Fibroblast of the aortic adventitia (primary cell): ENCODE measurements at places on chromosomes 5 and 9. TPM values are rescaled to one million over a fixed set of nuclear protein-coding genes. Genes with fewer than 3 reads are reported as not detected.

GRXCR2 gene
- total RNA-seq: 0.09 TPM in 1 of 2 replicates, not detected in the other

DRD1 gene
- 0.18 TPM in 1 of 2 replicates, not detected in the other for total RNA-seq

UBLCP1 gene
- 36.5 and 82.8 TPM in 2 replicates for total RNA-seq

PTAR1 gene
- total RNA-seq: 34.0 and 119 TPM in 2 replicates

FGF10 gene
- 0.16 and 1.2 TPM in 2 replicates for total RNA-seq

GMCL2 gene
- total RNA-seq: not detected in 2 replicates

ARSI gene
- 1.5 and 2.1 TPM in 2 replicates for total RNA-seq

FAT2 gene
- total RNA-seq: 0.08 TPM in 1 of 2 replicates, not detected in the other

FCN2 gene
- total RNA-seq: not detected in 2 replicates

FOXD4L3 gene
- total RNA-seq: 0.09 TPM in 1 of 2 replicates, not detected in the other

TMC1 gene
- 0.36 and 0.49 TPM in 2 replicates for total RNA-seq

SLC45A2 gene
- 0.09 TPM in 1 of 2 replicates, not detected in the other for total RNA-seq

MEGF10 gene
- not detected in 2 replicates for total RNA-seq

IRX1 gene
- 7.9 and 8.0 TPM in 2 replicates for total RNA-seq

ACSL6 gene
- not detected in 2 replicates for total RNA-seq

TRAF2 gene
- total RNA-seq: 5.6 and 7.9 TPM in 2 replicates

KIF24 gene
- 0.74 and 8.2 TPM in 2 replicates for total RNA-seq

IFNA5 gene
- 0.09 TPM in 1 of 2 replicates, not detected in the other for total RNA-seq

OR13C9 gene
- total RNA-seq: not detected in 2 replicates

GABRA6 gene
- total RNA-seq: not detected in 2 replicates

ZFP2 gene
- 0.36 and 2.7 TPM in 2 replicates for total RNA-seq

OR1Q1 gene
- total RNA-seq: 0.81 TPM in 1 of 2 replicates, not detected in the other

STK32A gene
- 2.3 and 26.0 TPM in 2 replicates for total RNA-seq

TRIM7 gene
- total RNA-seq: 0.74 and 3.3 TPM in 2 replicates

PCDH1 gene
- 0.90 and 3.2 TPM in 2 replicates for total RNA-seq

CDH9 gene
- total RNA-seq: 0.16 TPM in 1 of 2 replicates, not detected in the other

VCAN gene
- total RNA-seq: 455 and 1,493 TPM in 2 replicates

TSSK1B gene
- total RNA-seq: 1.4 TPM in 1 of 2 replicates, not detected in the other

DCAF12 gene
- 7.6 and 25.9 TPM in 2 replicates for total RNA-seq

ADAMTS2 gene
- 25.8 and 66.6 TPM in 2 replicates for total RNA-seq

IFNA2 gene
- not detected in 2 replicates for total RNA-seq

RNF224 gene
- total RNA-seq: 0.09 TPM in 1 of 2 replicates, not detected in the other

GADD45G gene
- 0.36 and 6.1 TPM in 2 replicates for total RNA-seq

DMGDH gene
- total RNA-seq: 4.2 and 7.3 TPM in 2 replicates

FOXD4L6 gene
- not detected in 2 replicates for total RNA-seq

PCDHAC1 gene
- total RNA-seq: 0.16 TPM in 1 of 2 replicates, not detected in the other

C5orf58 gene
- total RNA-seq: not detected in 2 replicates

POU5F2 gene
- 1.2 and 3.1 TPM in 2 replicates for total RNA-seq

AQP7 gene
- 0.09 TPM in 1 of 2 replicates, not detected in the other for total RNA-seq

SLIT3 gene
- total RNA-seq: 52.5 and 65.3 TPM in 2 replicates

IL7R gene
- total RNA-seq: 0.90 TPM in 1 of 2 replicates, not detected in the other

BTNL9 gene
- not detected in 2 replicates for total RNA-seq

PCDHGC4 gene
- total RNA-seq: 2.5 and 5.2 TPM in 2 replicates

KIF4B gene
- total RNA-seq: not detected in 2 replicates

CEP78 gene
- 11.5 and 24.1 TPM in 2 replicates for total RNA-seq

ZNF883 gene
- 4.3 and 4.4 TPM in 2 replicates for total RNA-seq

PHF24 gene
- under 0.01 and 0.16 TPM in 2 replicates for total RNA-seq
